H54 (cell line): ENCODE measurements at places on chromosomes 3 and 15.

DNA sequence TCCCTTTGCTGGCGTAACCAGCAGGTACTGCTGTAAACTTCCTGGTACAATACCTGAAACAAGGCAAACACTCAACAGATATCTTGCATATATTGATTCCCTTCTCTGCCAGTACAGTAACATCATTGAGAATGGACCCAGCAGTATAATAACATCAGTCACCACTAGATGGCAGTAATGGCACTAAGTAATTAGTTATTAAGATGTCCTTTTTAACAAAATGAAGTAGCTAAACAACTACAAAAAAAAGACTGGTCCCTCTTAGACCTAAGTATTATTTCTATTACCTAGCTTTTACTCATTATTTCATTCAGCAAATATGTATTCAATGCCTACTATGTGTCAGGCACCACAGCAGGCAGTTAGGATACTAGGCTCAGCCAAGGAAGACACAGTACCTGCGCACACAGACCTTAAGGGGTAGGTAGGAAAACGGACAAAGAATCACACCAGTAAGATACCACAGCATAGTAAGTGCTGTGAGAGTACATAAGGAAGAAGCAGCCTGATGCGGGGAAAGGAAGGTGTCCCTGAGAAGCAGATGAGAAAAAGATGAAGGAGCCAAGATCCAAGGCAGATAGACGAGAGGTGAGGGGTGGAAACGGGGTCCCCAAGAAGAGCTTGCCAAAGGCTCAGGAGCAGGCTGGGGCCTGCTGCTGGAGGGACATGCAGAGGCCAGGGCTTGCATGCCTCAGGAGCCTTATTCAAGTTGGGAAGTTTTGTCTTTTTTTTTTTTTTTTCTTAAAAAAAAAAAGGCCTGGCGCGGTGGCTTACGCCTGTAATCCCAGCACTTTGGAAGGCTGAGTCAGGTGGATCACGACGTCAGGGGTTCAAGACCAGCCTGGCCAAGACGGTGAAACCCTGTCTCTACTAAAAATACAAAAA lies 102.7 kb upstream of the CHD2 start:
- DNase-seq: no peak

- no peak for DNase-seq
Observed at GRCh38 chr3:173225351-173225750, 84.3 kb upstream of the SPATA16 start.

DNA sequence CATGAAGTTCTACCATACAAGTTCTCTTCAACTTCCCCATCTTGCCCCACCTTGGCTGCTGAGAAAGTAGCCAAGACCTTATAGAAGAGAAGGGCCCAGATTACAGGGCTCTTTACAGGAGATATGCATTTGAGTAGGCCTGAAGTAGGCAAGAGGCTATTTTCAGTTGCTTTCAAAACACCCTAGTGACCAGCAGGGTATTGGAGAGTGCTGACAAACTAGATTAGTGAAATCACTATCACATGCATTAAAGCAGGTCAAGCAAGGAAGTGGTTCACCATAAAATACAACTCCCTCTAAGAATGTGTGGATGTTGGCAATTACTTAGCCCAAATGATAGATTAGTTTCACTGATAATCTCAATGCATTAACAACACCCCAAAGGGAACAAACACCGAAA lies 2.7 kb upstream of the LZTFL1 start:
- no peak for DNase-seq

GRCh38 chr3:119042162-119042561 lies 7.5 kb upstream of the IGSF11 start:
- no peak for DNase-seq

DNA sequence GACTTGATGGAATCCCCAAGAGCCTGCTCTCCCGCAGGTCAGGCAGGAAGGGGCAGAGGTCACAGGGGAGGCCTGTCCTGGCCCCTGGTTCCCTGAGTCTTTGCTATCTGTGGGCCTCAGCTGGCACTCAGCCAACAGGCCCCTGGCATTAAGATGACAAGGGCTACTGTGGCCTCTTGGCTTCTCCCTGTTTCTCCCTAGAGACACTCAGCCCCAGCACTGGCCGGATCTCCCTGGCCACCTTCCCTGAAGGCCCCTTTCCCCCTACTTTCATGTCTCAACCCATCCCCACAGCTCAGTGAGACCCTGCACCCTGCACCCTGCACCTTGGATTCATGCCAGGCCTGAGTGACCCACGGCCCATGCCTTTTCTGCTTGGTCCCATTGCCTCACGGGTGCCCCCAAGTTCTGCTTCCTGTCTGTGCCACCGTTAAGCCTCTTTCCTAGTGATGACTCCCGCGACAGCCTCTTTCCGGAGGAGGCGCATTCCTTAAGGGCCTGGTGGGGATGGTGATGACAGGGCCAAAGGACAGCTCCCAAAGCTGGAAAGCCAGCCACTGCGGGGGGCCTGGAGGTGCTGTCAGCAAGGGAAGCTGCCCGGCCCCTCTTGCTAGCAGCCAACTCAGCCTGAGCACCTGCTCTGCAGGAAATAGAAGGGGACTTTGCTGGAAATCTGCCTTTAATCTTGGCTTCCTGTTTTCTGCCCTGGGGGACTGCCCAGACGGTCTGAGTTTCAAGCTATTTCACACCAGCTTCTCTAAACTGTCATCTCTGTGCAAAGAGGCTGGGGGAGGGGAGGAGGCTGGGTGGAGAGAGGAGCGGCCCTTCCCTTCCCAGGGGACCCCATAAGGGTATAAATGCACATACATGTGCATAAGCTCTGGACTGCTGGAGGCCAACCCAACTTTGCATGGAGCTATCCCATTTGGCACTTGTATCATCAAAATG lies 4.8 kb upstream of the CSK start:
- no peak for DNase-seq

DNA sequence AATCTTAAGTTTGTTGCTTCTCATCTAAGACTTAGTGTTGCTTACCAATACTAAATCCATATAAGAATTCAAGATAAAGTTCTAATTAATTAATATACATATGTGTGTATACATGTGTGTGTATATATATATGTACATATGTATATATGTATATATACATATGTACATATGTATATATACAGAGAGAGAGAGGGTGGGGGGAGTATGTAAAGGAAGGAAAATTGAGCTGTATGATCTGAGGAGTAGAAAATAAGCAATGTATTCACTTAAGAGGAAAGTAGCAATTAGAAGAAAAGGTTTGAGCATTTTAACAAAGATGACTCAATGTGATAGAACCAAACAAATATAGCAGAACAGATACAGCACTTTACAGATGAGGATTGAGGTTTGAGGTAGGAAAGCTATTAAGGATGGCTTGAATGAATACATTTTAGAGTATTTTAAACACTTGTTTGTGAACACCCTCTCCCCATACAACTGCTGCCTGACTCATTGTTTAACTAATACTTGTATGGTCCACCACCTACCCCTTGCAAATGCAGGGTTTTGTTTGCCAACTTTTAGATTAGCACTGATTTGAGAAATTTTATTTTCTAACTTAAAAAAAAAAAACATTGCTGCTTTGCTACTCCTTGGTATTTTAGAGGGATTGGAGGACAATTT lies 681.1 kb upstream of the CADM2 start:
- DNase-seq: no peak

- no peak for DNase-seq
Observed at GRCh38 chr15:99564221-99565048, 1.3 kb upstream of the MEF2A start.

- no peak for DNase-seq
Observed at GRCh38 chr3:172787746-172788145, 37.2 kb downstream of the ECT2 start.

DNA sequence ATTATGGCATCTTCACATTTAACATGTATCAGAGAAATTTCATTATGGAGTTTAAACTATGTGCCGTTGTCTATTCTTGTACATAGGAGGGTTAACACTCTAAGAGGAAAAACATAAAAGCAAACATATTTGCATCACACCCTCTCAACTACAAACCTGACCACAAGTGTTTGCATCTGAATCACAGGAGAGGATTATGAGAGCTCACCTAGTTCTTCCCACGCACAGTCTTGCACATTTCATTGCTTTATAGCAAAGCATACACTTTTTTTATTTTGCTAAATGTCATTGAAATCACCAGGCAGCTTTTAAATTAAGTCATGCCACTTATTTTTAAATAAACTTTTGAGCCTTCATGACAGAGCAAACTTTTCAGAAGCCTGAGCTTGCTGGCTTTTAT lies 12.5 kb downstream of the TRAT1 start:
- no peak for DNase-seq

- no peak for DNase-seq
Observed at GRCh38 chr15:63198371-63199250, 9.2 kb downstream of the RAB8B start.

- DNase-seq: no peak
Observed at GRCh38 chr3:37171144-37171543, 3.2 kb downstream of the LRRFIP2 start.

DNA sequence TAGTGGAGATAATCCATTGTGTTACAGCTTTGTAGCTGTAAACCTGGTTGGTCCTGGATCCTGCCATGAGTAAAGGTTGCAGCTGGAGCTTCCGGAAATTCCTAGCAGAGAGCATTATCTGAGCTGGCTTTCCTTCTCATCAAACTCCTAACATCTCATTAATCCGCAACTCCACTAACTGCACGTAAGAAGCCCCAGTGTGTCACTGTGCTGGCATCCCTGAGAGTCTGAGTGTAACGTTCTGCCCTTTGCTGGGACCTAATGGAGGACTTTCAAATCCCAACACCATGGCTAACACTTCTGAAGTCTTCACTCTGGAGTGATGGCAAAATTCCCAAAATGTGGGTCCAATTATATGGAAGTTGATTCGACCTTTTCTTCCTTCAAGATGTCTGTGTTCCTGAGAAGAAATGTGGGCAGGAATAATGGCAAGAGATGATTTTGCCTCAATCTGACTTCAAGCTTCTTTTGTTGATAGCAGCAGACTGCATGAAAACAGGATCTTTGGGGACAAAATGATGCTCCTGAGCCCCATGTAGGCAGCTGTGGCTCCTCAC lies 9.6 kb upstream of the TRPM1 start:
- DNase-seq: no peak

GRCh38 chr3:108300103-108300849 lies 3.9 kb downstream of the HHLA2 start:
- no peak for DNase-seq

GRCh38 chr3:2375376-2375775 lies 276.7 kb downstream of the CNTN4 start:
- no peak for DNase-seq

DNA sequence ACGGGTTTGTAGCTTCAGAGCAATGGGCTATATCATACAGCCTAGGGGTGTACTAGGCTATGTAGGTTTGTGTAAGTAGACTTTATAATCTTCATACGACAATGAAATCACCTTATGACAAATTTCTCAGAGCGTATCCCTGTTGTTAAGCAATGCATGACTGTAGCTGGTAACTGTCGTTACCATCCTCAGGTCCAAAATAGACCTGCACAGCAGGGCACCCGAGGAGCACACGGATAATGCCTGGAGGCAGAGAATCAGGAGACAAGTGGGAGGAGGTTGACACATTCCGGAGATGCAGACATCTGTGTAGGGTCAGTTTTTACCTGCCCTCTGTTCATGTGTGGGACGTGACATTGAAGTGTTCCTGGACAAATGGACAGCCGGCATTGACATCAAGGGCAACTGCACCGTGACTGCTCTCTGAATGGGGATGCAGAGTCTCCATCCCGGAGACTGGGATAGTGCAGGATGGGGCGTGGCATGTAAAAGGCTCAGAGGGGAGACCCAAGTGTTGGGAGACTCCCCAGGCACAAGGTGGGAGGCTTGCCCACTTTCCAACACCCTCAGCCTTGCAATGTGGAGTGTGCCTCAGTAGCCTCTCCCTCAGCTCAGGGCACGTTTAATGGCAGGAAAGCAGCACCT lies 45.9 kb upstream of the PGPEP1L start:
- no peak for DNase-seq

- DNase-seq: no peak
Observed at GRCh38 chr3:4907050-4907449, 72.2 kb upstream of the BHLHE40 start.

- no peak for DNase-seq
Observed at GRCh38 chr3:197378985-197379718, 80.7 kb upstream of the DLG1 start.
